MG63 (cell line): ENCODE measurements at places on chromosomes 13 and 19. TPM values are rescaled to one million over a fixed set of nuclear protein-coding genes. Genes with fewer than 3 reads are reported as not detected.

Gene LHFPL6
- total RNA-seq, result 71.5 and 77.5 TPM in 2 replicates

Gene TSKS
- not detected in 2 replicates for total RNA-seq

Gene SLITRK1
- 0.05 TPM in 1 of 2 replicates, not detected in the other for total RNA-seq

Gene CACNA1A
- 0.56 and 3.2 TPM in 2 replicates for total RNA-seq

Gene NPAS1
- total RNA-seq, result 0.33 TPM in 1 of 2 replicates, not detected in the other

Gene SMAD9
- total RNA-seq, result 7.0 and 7.6 TPM in 2 replicates

Gene ATCAY
- total RNA-seq, result not detected in 2 replicates
